CD4-positive, CD25-positive, alpha-beta regulatory T cell (primary cell): ENCODE measurements at places on chromosomes 7 and 10.

GRCh38 chr10:124291001-124291701 lies 127.6 kb downstream of the OAT start:
- no peak for DNase-seq

DNA sequence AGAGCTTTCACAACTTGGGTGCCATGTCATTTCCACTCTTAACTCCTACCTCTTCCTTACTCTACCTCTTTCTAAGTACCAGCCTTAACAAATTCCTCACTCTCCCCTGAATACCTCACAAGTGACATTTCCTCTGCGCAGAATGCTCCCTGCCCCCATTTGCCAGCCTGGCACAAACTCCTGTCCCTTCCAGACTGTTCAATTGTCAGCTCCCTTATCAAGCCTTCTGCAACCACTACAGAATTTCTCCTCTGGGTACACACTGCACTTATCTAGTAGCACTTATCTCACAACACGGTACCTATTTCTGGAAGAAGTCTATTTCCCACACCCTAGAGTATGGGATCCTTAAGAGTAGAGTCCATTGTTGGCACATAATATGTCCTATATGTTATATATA lies 39.1 kb upstream of the ANAPC16 start:
- no peak for DNase-seq

- DNase-seq, result no peak
Observed at GRCh38 chr7:143258831-143259230, 4.4 kb upstream of the GSTK1 start.

DNA sequence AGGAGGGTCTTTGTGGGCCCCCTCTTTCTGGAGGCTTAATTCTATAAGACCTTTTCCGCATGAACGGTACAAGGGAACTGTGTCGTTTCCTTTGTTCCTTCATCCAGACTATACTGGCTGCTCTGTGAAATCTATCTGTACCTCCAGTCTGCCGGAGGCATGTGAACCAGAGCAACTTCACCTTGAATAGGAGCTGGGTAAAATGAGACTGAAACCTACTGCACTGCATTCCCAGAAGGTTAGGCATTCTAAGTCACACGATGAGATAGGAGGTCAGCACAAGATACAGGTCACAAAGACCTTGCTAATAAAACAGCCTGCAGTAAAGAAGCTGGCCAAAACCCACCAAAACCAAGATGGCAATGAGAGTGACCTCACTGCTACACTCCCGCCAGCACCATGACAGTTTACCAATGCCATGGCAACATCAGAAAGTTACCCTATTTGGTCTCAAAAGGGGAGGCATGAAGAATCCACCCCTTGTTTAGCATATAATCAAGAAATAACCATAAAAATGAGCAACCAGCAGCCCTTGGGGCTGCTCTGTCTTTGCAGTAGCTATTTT lies 36.8 kb upstream of the INPP5F start:
- no peak for DNase-seq

- DNase-seq, result no peak
Observed at GRCh38 chr7:70372768-70373515, 759.0 kb upstream of the GALNT17 start.
